Activated T-cell treated with anti-CD3 and anti-CD28 coated beads, Interleukin-2, amount 50 U/mL, for 48 hours (primary cell): ENCODE measurements at places on chromosomes 2 and 18.

DNA sequence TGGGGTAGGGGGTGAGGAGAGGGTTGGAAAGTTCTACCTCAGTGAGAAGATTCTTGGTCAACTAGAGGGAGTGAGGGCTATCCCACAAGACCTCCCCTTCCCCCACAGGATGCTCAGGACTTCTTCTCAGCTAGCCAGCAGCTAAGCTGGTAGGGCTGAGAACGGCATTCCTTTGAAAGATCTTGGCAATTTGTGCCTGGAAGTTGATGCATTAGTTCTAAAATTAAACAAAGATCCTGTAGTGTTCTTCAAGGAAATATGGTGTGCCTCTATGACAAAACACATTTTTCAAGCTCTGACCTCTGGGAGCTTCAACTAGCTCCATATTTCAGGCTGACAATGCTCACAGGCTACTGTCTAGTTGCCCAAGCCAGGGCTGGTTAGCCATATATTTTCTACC is 2.3 kb downstream of the LYPD1 start:
- no peak for DNase-seq

DNA sequence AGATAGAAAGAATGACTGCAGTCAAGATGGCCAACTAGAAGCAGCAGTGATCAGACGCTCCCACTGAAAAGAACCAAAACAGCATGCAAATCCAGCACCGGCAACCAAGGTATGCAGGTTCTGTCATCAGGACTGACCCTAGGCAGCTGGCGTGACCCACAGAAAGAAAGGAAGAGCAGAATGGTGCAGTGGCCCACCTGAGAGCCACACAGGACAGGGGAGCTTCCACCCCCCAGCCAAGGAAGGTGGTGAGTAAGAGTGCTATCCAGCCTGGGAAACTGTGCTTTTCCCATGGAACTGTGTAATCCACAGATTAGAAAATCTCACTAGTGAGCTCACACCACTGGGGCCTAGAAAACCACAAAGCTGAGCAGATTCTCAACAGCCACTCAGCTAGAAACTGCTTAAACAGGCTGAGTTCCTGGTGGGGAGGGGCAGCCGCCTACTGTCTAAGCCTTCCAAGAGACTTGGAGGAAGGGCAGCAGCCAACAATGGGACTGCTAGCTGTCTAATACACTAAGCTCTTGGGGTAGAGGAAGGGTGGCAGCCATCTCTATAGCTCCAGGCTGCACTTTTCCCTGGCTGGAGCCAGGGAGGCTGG is 127.9 kb downstream of the EVA1A start:
- DNase-seq, result no peak

DNA sequence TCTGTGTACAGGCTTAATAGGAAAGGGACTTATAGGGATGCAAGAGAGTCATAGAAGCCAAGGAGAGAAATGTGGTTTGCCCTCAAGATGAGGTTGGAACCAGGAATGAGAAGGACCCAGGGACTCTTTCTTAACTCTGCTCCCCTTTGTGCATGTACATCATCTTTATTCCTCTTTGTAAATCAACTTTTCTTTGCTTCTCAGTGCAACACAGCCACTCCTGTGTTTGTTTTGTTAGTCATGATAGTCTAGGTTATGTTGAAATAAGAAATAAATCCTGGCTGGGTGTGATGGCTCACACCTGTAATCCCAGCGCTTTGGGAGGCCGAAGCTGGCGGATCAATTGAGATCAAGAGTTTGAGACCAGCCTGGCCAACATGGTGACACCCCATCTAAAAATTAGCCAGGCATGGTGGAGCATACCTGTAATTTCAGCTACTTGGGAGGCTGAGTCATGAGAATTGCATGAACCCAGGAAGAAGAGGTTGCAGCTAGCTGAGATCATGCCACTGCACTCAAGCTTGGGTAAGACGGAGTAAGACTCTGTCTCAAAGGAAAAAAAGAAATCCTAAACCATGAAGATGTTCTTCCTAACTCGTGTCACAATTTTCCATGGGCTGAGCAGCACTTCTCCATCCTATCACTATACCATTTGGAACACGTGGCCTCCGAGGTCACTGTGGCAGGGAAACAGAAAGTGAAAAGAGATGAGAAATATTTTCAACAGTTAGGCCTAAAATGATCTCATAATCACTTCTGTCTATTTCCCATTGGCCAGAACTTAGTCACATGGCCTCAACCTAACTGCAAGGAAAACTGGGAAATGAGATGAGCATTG is 73.0 kb upstream of the TMEM17 start:
- DNase-seq, result no peak

- no peak for DNase-seq
Observed at GRCh38 chr2:216556202-216556601, 57.6 kb downstream of the RPL37A start.

GRCh38 chr2:190587106-190587505 is 52.6 kb upstream of the NEMP2 start:
- no peak for DNase-seq

DNA sequence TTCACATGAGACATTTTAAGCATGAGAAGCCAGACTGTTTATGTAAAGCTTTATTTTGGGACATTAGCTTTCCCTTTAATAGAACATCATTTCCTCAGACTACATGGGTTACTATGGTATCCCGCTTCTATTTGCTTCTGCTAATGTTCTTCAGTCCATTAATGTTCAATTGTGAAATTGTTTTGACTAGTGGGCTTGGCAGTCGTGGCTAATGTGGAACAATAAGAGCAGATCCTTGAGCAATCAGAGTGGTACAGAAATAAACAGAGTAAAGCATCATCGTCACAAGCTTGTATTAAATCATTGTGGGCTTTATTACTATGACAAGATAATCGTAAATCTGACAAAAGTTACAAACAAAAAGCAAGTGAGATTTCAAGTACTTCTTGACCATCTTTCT is 60.2 kb downstream of the PDE1A start:
- no peak for DNase-seq

DNA sequence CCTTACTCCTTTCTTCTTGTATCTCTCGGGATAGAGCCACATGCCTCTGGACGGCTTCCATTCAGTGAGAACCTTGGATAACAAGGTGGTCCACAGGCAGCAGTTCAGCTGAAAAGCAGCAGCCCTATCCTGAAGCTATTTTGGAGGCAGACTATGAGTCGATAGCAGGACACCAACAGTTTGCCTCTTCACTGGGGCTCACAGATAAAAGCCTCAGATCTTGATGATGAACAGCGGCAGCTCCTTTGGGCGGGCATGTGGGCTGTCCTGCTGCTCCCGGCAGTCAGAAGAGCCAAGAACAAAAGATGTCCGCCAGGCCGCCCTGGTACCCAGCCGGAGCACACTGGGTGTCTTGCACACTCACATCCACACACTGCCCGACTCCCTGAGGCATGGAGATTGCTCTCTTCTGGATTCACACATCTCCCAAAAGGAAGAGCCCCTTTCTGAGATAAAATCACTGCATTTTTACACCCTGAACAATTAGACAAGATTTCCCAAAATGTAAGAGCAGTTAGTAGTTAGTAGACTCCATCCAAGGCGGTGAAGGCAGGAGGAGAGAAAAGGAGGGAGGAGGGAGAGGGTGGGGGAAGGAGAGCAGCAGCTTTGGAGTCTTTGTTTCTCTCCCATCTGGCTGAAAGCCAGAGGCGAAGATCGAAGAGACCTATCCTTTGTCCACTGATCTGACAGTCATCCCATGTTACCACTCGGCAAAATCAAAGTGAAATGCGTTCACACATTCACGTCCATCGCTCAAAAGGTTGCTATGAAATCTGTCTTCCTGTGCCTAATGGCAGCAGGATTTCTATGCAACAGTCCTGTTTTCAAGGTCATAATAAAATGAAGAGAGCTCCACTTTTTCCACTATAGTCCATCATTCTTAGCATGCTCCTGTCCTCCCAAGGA is 90.1 kb upstream of the KLF7 start:
- no peak for DNase-seq

DNA sequence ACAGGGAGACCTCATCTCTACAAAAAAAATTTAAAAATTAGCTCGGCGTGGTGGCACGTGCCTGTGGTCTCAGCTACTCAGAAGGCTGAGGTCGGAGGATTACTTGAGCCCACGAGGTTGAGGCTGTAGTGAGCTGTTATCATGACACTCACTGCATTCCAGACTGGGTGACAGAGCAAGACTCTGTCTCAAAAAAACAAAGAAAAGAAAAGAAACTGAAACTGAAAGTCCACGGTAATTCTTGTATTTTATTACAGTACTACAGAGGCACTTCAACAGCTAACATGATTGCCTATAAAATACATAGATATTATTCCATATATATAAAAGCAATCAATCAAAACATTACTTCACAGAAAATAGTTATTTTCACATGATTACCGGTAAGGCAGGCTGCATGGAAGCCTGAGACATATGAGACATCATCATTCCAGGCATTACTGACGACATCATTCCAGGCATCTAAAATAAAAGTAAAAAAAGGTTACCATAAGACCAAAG is 23.1 kb downstream of the PRPF40A start:
- DNase-seq, result peak; percentile 39

- DNase-seq, result no peak
Observed at GRCh38 chr2:85907671-85908157, 18.9 kb upstream of the ST3GAL5 start.

- DNase-seq, result no peak
Observed at GRCh38 chr2:69933839-69934613, 19.1 kb downstream of the MXD1 start.

GRCh38 chr18:12750076-12750714 is 47.4 kb downstream of the PSMG2 start:
- peak; percentile 30 for DNase-seq

DNA sequence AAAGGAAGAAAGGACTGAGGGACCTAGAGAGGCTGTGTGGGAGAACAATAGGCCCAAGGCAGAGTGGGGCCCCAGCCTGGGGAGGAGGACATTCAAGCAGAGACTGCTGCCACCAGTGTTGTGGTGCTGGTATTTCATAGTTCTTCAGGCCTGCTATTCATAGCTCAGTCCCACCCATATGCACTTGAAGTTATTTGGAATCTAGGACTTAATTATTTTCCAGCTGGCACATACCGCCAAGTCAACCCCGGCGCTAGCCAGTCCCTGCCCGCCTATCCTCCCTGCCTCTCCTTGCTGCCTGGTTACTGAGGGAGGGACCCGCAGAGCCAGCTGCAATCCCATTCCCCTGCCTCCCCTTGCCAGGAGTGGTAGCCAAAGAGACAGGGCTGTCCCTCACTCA is 141.2 kb downstream of the CABLES1 start:
- DNase-seq, result no peak

DNA sequence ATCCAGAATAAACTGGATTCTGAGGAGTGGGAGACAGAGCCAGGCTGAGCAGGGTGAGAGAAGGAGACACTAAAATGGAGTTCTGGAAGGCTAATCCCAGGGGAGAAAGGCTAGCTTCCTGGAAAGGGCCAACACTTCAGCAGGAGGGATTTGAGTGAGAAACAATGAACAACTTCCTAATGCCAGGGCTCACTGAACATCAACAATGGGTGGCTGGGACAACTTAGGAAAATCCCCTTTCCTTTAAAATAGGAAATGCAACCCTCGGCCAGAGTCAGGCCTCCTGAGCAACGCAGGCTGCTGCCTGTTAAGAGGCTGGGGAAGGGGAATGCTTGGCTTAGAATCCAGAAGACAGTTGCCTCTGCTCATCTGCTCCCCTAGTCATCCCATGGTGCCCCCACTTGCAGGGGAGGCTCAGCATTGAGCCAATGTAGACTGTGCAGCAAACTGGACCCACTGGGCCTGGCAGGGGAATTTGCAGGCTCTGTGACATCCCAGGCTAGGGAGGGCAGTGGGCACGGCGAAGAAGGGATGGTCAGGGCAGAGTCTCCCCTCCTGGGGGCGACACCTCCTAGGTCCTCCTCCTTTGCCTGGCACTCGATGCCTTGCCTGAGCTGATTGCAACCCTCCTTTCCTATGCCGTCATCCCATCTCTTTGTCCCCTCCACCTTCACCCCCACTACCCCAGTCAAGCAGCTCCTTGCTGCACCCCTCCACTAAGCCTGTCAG is 182.5 kb downstream of the TNS1 start:
- no peak for DNase-seq

- DNase-seq, result no peak
Observed at GRCh38 chr18:73653251-73653650, 494.4 kb downstream of the FBXO15 start.

- DNase-seq, result no peak
Observed at GRCh38 chr2:210899131-210899530, 342.7 kb downstream of the CPS1 start.
